ENCODE measurements at places on chromosomes 13 and 19.
A peak's percentile ranks its signal among the peaks of the same experiment; 100 is the strongest.

GRCh38 chr19:48896191-48896720 lies 2.3 kb downstream of the TULP2 start:
- no peak for DNase-seq

DNA sequence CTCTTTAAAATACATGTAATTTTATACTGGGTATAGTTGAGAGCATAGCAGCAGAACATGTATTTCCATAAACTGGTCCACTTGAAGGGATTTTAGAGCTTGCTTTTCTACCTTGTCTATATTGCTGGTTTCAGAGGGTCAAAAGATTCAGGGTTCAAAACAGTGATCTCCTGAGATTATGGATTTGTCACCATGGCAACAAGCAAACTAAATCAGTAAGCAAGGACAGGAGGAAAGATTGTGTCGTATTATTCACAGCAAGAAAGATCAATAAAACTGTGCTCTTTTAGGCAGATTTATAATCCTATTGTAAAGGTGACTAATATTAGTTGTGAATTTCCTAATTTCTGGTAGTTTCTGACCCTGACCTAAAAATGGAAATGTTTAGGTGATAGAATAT lies 496.4 kb downstream of the LMO7 start:
- no peak for DNase-seq

- DNase-seq: no peak
Measured at GRCh38 chr19:17357724-17358123, 19.4 kb downstream of the PLVAP start.

- DNase-seq: peak; percentile 75
Measured at GRCh38 chr19:45863840-45864628, at the start of gene FOXA3. TSS of gene FOXA3 (plus strand) at chr19:45864326. CDS start at chr19:45864457, 131 bp downstream.

DNA sequence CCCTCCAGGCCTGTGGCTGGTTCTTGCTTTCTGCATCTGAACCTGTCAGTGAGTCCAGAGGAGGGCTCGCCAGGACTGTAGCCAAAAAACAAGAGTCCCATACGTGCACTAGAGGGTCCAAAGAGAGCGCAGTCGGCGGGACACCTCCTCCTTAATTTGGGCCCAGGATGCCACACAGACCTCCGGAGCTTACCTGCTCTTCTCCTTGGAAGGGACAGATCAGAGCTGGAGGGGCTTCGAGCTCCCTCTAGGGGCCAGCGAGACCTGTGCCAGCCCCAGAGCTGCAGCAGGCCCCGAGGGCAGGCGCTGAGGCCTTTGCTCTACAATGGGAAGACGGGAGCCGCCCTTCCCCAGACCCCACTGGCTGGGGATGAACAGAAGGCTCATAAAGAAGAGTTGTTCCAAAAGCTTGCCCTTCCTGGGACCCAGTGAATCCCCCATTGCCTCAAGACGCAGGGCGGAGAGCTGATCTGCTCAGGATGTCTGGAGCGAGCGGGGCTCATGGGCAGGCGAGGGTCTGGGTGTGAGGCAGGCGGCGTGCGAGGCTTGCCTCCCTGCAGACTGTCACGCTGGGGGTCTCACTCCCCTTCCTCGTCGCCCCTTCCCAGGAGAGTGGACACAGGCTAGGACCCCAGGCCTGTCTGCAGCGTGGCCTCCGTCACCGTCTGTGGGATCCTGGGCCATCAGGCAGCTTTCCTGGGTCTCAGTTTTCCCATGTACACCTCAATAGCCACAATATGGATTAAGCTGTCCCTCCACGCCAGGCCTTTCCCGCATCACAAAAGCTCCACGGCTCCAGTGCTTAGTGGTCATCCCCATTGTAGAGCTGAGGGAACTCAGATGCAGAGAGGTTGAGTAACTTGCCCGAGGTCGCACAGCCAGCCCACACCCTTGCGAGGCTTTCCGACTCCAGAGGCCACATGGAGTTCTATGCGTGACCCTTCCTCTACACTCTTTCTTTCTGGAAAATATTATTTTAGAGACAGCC lies 46.9 kb upstream of the VSTM2B start:
- DNase-seq: no peak

DNA sequence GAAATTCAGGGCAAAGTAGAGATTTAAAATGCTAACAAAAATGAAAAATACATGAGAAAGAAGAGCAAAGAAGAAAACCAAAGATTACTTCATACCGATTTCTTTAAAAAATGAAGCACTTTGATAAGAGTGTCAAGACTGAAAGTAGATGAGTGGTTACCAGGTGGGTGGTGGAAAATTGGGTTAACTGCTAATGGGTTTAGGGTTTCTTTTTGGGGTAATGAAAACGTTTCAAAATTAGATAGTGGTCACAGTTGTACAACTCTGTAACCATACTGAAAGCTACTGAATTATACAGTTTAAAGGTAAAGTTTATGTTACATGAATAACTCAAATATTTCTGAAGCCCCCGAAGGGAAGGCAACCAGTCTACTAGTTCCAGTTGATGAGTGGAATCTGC lies 179.4 kb downstream of the NDFIP2 start:
- DNase-seq: no peak

GRCh38 chr13:77857531-77858209 lies 61.0 kb downstream of the EDNRB start:
- DNase-seq: no peak

DNA sequence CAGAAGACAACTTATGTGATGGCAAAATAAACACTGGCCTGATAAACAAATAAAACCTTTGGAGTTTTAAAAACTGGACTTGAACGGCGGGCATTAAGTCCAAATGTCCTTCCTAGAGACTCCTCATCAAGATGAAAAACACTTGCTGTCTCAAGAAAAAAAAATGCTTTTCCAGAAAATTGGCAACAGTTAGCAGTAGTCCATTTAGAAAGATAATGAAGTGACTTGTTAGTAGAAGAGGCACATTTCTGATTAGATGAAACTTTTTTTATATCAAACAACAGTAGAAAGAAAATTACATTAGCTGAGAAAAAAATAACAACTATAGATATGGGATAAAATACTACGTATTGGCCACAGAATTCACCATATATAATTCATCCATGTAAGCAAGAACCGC lies 1750.7 kb upstream of the PCDH20 start:
- DNase-seq: no peak

DNA sequence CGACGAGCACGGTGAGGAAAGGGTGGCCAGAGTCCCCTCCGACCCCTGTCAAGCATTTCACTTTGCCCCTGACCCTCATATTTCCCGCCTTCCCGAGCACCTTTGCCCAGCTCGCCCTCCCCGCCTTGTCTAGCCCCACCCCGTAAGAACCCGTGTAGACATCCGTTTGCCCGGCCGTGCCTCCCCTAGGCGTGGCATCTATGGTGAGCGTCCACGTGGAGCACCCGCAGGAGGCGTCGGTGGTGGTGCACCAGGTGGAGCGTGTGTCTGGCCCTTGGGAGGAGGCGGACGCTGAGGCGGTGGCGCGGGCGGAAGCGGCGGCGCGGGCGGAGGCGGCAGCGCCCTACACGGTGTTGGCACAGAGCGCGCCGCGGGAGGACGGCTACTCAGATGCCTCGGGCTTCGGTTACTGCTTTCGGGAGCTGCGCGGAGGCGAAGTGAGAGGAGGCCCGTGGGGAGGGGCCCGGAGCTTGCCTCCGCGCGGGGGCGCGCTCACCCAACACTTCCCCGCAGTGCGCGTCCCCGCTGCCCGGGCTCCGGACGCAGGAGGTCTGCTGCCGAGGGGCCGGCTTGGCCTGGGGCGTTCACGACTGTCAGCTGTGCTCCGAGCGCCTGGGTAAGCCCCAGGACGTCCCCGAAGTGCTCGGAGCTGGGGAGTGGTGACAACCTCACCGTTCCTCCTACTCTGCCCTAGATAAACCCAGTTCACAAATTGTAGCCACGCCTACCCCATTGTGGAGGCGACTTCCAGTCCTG lies 4.2 kb downstream of the LTBP4 start:
- DNase-seq: peak; percentile 84

DNA sequence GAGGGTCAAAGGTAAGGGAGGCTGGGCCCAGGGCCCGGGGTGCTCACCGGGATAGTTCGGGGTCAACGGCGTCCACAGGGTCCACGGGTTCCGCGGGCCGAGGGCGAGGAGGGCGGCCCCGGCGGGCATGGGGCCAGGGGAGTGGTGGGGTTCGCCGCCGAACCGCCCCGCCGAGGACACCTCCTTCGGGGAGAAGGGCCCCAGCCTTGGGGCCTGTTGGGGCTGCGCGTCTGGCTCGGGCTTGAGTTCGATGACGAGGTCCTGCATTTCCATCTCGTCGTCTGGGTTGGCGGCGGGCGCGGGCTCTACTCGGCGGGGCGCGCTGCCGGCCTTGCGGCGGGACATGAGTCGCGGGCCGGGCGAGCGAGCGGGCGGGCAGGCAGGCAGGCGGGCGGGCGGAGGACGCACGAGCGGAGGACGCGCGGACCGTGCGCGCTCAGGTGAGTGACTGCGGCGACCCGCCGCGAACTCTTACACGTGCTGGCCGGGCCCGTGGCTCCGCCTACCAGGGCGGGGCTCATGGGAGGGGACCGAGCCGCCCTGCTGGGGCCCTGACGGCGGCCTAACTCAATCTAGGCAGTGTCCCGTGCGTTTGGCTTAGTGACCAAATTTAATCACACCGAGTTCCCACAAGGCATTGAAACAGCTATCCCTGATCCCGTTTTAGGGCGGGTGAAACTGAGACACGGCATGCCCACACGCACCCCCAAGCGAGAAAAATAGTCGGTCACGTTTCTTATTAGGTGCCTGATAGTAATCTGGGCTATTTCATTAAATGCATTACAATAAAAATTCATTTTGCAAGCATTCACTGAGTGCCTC lies at the start of gene ZNF296:
Gene ZNF296 (minus strand): TSS at position 450 of the 822 bp plus-strand sequence. CDS start 105 bp downstream, at position 345.
- peak; percentile 76 for DNase-seq

DNA sequence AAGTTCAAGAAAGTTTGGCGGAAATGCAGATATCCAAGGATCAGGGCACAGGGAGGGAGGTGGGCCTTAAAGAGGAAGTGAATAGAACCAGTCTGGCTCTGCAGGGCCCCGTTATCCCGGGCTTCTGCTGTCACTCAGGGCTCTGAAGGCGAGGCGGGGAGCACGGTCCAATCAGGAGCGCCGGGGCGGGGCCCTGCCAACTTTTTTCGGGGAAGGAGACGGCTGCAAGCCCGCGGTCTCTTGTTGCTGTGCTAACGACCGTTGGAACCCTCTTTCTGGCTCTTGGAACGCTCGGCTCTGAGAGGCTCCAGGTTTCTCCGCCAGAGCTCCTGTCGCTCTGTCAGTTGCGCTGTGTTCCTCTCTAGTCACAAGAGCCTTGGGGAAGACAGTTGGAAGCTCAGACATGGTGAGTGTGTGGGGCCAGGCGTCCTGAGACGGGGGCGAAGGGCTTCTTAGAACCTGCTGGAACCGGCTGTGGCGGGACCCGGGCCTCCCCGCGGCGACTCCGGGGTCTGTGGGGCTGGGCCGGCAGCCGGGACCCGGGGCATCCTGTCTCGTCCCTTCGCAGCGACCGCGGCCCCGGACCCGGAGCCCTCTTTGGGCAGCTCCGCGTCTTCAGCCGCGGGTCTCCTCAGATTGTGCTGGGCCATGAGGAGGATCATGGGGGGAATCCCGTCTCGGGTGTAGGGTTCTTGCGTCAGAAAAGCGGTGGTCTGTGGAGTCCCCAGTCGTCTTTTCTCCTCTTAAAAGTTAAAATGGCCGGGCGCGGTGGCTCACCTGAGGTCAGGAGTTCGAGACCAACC lies 27.7 kb downstream of the ZNF844 start:
- peak; percentile 85 for DNase-seq

- no peak for DNase-seq
Measured at GRCh38 chr13:53638040-53638439, 609.4 kb downstream of the OLFM4 start.

GRCh38 chr19:11708457-11708856 lies 30.3 kb downstream of the ZNF823 start:
- DNase-seq: no peak

- no peak for DNase-seq
Measured at GRCh38 chr13:76735641-76736040, 150.6 kb downstream of the KCTD12 start.

- DNase-seq: no peak
Measured at GRCh38 chr19:10332158-10332964, 968 bp downstream of the RAVER1 start.

GRCh38 chr19:13001502-13002165 lies 6.4 kb downstream of the NFIX start:
- peak; percentile 79 for DNase-seq

- no peak for DNase-seq
Measured at GRCh38 chr19:35225951-35226350, 2.6 kb downstream of the FAM187B start.

DNA sequence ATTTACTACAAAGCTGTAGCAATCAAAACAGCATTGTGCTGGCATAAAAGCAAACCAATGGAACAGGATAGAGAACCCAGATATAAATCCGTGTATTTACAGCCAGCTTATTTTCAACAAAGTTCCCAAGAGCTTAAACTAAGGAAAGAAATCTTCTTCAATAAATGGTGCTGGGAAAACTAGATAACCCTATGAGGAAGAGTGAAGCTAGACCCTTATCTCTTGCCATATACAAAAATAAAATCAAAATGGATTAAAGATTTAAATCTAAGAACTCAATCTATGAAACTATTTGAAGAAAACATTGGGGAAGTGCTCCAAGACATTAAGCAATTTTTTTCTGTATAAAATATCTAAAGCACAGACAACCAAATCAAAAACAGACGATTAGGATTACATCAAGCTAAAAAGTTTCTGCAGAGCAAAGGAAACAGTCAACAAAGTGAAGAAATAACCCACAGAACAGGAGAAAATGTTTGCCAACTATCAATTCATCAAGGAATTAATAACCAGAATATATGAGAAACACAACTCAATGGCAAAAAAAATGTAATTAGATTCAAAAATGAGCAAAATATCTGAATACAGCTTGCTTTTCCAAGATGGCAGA lies 480.7 kb downstream of the LMO7 start:
- no peak for DNase-seq

GRCh38 chr13:32955881-32956594 lies 60.2 kb upstream of the KL start:
- DNase-seq: no peak

- DNase-seq: no peak
Measured at GRCh38 chr19:408441-408901, 476 bp downstream of the C2CD4C start.

DNA sequence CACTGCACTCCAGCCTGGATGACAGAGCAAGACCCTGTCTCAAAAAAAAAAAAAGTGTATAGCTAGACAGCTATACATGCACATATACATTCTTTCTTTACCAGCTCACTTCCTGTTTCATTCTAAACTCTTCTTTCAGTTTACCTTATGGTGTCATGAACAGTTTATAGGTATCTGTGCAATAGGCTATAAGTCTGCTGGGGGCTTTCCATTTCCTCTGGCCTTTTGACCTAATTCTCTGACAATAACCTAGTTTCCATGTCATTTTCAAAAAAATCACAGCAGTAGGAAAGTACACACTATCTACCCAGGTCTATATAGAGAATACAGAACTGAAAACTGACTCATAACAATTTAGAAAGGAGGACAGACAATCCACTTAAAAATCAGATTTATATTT lies 24.4 kb upstream of the URAD start:
- no peak for DNase-seq

- no peak for DNase-seq
Measured at GRCh38 chr13:50894012-50894411, 15.6 kb upstream of the RNASEH2B start.
